Bone marrow (tissue), 2 donors: ENCODE measurements at places on chromosomes 7 and 10.

- DNase-seq: no peak
Measured at GRCh38 chr7:112753298-112753697, 36.9 kb downstream of the TMEM168 start.

DNA sequence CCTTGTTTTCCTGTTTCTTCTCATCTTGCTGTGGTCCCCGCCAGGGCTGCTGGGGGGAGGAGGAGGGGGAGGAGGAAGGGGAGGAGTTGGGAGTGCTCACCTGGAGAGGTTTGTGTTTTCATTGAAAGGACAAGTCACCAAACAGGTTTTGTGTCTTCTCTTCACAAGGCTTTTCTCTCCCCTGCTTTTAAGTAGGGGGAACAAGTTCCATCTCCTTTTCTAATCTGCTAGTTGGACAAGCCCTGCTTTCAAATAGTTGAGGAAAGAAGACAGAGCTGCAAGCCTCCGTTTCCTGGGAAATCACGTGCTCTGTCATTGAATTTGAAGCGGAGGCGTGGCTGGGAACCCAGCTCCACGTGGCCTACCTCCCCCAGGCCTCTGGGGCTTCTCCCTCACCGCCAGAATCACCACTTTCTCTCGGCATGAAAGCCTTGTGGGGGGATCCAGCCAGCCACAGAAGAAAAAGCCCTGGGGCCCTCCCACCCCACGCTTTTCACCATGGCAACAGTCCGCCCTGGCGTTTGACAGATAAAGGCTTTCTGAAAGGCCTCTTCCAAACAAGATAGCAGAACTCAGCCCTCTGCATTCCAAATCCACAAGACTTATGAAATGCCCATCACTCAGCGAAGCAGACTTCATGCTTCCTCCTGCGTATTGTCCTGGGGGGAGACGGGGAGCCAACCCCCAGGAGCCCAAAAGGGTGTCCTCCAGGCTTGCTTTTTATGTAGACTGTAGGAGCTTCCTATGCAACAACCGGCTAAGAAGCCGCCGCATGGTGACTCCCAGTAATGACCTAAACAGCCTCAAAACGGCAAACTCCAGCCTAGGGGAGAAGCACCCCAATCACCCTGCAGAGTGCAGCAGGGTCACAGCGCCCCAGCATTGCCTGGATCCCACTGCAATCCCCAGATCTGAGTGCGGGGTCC is 51.7 kb downstream of the PROSER2 start:
- DNase-seq: peak; percentile 28

GRCh38 chr10:57188846-57189245 is 827.8 kb upstream of the ZWINT start:
- DNase-seq: no peak

DNA sequence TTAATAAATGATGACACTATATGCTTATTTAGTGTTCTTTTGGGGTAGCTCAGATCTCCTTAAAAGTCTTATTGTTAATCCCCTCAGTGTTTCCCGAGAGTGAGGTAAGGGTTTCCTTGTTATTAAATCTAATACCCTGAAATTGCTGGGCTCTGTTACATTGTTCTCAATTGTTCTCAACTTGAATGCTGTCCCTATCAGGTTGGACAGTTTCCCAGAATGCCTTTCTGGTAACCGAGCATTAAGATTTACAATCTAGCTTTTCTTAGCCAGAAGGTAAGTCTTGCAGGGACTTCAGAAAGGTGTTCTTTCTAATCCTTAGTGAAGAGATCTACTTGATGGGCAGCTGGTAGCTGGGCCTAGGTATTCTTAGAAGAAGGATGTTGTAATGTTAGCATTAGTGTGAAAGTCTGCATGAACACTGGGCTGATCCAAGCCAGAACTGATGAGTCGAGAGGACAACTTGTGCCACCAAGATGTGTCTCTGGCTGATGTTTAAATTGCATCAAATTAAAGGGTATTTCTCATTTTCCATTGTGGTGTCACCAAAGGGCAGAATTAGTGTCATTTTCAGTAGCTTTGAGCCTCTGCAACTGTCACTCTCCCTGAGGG is 89.9 kb downstream of the SND1 start:
- no peak for DNase-seq

- no peak for DNase-seq
Measured at GRCh38 chr7:99833289-99833877, 5.6 kb downstream of the CYP3A43 start.
